ENCODE measurements at places on chromosomes 6 and 20.

DNA sequence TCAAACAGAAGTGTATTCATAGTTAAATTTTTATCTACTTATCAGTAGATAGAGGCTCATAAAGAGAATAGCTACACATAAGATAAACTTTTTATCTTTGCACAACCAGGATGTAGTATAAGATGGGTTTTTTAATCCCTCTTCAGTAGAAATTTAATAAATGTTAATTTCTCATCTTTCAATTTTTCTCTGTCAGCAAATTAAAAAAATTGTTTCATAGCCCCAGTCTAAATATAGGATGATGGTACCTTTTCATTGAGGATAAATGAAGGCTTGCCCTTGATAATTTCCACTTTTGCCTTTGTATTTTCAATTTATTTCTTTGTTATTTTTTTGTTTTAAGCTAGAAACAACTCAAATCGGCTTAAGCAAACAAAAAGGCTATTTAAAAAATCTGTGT, 251.2 kb upstream of the NOX3 start:
- no peak for DNase-seq

DNA sequence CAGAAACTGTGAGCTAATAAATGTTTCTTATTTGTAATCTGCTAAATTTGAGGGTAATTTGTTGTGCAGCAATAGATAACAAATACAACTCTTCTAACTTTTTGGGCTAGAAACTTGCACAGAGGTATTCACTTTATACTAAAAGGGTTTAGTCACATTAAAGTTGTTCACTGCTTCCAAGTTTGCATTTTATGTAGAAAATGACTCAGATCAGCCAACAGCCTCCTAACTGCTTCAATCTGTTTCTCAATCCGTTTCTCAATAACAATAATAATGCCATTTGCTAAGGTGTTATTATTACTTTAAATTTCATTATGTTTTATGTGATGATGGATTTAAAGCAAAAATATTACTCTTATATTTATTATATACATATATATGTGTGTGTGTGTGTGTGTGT, 213.9 kb downstream of the CENPW start:
- DNase-seq = no peak

- DNase-seq = no peak
Observed at GRCh38 chr20:16611817-16612216, 38.6 kb upstream of the KIF16B start.

DNA sequence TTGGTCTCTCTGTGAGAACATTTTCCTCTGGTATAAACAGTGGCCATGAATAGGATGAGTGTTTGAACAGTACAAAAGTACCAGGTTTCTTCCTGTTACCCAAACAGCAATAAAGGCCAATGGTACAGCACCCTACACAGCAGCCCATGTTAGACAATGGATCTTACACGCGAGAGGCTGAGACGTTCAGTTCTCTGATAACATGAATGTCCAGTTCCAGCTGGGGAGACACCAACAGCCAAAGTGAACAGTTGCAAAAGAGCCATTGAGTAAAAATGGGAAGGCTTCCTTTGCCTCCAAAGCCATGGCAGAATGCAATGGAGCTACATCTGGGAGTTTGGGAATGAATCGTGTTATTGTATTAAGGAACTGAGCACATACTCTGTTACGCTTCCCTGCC, 246.8 kb upstream of the SGK1 start:
- DNase-seq = no peak

GRCh38 chr6:129493354-129493902, 216.5 kb downstream of the ARHGAP18 start:
- no peak for DNase-seq

DNA sequence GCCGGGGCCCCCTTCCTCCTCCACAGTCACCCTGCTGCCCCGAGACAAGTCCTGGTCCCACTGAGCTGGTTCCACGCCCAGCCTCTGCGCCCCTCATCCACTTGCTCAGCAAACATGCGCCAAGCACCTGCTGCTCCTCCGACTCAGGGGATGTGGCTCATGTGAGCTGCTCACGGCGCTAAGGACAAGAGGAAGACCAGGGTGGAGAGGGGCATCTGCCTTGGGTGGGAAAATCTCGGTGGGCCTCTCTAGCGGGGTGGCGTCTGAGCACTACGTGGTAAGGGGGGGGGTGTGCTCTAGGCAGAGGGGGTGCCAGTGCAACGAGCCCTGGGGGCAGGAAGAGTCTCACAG, 4.5 kb downstream of the LAMA5 start:
- DNase-seq = no peak

DNA sequence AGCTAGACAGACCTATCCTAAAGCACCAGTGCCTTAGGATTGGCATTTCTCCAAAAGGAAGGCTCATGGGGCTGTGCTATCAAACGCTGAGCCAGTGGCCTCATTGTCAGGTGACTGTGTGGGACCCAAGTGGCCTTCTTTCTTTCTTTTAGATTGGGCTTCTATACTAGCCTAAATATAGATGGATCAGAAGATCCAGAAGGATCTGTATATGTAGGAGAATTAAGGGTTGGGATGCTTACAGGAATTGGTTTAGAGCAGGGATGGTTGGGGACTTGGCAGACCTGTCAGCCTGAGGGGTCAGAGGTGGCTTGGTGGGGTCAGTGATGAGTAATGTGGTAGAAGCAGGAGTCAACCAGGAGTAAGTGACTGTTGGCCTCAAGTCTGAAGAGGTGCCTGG, 14.8 kb downstream of the ABT1 start:
- DNase-seq = no peak

GRCh38 chr20:38573413-38573812, 7.6 kb upstream of the ADIG start:
- DNase-seq = no peak

GRCh38 chr20:51666126-51666525, 102.1 kb downstream of the ATP9A start:
- DNase-seq = no peak

DNA sequence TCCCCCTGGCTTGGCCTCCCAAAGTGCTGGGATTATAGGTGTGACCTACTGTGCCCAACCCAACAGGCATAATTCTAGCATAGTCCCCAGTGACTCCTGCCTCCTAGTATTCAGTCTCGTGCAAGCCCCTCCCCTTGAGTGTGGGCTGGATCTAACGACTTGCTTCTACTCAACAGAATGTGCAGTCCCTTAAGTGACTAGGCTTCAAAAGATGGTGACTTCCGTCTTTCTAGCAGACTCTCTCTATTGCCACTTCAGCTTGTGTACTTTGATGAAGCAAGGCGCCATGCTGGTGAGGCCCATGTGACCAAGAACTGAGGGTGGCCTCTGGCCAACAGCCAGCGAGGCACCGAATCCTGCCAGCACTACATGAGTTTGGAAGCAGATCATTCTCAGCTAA, 109.6 kb upstream of the TRAF3IP2 start:
- no peak for DNase-seq
